ENCODE measurements at places on chromosomes 7 and 10. TPM values are rescaled to one million over a fixed set of nuclear protein-coding genes. Genes with fewer than 3 reads are reported as not detected.

- no peak for DNase-seq
Observed at GRCh38 chr10:64385355-64385754, 864.2 kb downstream of the REEP3 start.

DRGX gene
- total RNA-seq = 0.86 TPM

- DNase-seq = no peak
Observed at GRCh38 chr10:22908837-22909236, 19.0 kb upstream of the ARMC3 start.

TUBB8 gene
- 1.4 TPM for total RNA-seq

HOGA1 gene
- total RNA-seq = 8.0 TPM

FAM180A gene
- not detected for total RNA-seq
